ENCODE measurements at places on chromosomes 5 and 9.
A peak's percentile ranks its signal among the peaks of the same experiment; 100 is the strongest.

- no peak for DNase-seq
These were observed 15.2 kb upstream of the TAL2 start for GRCh38 chr9:105646879-105647594.

DNA sequence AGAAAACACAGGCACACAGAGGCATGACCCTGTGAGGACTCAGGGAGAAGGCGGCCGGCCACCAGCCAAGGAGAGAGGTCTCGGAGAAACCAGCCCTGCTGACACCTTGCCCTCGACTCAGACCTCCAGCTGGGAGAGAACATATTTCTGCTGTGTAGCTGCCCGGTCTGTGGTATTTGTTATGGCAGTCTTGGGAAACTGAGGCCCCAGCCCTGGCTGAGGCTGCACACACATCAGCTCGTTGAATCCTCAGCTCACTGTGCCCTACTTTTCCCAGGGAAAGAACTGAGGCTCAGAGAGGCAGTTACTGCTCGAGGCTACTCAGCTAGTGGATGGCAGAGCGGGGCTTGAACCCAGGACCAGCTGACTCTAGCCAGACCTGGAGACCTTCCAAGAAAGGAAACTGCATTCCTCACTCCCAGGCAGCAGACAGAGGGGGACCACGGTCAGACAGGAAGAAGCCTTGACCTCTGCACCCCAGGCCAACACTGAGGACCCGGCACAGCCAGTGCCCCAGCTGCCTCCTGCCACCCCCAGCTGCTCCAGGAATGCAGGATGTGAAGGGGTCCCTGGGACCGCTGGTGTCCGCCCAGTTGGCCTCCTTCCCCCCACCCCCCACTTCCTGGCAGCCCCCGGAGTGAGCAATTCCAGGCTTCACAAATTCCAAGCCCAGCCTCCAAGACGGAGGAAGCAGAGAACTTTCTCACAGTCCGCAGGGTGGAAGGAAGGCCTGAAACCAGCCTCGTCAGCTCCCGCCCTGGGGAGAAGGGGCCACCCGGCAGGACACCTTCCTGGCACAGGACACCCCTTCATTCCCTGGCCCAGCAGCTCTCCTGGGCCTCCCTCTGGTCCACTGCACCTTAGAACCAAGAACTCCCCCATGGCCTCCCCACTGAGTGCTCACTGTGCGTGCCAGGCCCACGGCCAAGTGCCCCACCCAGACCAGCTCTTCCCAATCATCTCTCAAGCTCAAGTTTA, 69.9 kb downstream of the LRSAM1 start:
- DNase-seq, result no peak

- no peak for DNase-seq
These were observed 23.9 kb upstream of the AFAP1L1 start for GRCh38 chr5:149247726-149248125.

- DNase-seq, result no peak
These were observed 180.8 kb upstream of the NUDT12 start for GRCh38 chr5:103743421-103743820.

DNA sequence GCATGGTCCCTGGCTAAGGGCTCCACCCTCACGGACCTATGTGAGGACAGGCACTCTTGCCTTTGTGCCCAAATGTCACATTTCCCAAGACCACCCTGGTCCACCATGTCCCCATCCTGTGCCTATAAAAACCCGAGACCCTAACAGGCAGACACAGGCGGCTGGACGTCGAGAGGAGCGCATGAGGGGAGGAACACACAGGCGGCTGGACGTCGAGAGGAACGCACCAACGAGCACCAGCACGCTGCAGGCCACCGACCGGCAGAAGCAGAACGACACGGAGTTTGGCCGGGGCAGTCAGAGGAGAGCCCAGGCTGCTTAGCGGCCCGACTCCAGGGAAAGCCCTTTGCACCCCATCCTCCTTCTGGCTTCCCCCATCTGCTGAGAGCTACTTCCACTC, 119.9 kb downstream of the ADAMTS2 start:
- DNase-seq, result no peak

- DNase-seq, result no peak
These were observed 54.3 kb downstream of the ASS1 start for GRCh38 chr9:130498918-130499698.

DNA sequence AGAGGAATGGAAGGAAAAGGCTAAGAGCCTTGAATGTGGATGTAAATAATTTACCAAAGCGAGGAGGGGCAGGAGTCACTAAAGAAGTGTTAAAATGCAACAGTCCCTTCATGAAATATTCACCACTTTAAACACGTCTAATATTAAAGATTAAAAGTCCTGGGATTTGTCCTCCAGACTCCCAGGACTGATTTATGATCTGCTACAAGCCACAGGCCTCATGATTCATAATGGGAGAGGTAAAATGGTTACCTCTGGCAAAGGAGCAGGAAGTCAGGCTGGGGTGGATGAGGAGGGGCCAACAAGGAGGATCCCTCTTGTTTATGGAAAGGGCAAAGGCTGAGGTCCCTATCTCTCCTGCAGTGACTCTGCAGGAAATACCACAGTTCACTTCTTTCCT, 292.4 kb downstream of the TRIM32 start:
- DNase-seq, result no peak

DNA sequence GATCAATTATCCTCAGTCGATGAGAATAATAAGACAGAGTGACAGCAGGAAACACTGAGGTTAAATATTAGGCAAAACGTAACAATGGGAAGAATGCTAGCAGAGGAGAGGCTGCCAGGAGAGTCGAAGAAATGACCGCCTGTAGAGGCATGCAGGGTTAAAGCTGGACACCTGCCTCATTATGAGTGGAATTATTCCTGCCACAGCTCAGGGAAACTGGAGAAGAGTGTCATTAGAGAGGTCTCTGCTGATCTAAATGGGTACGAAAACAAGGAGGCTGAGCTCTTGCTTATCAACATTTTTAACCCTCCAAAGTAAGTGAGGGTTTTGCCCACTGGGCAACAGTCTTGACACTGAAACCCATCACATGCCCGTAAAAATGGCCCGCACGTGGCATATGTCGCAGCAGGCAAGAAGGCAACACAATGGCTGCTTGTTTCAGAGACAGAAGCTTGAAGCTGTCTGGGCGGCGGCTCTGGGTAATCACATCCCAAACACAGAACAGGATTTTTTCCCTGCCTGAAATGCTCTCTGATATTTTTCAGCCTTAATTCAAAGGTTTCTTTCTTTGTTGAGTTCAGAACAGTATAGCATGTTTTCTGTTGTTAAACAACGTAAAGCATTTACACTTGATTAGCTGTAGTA, 118.7 kb downstream of the MED27 start:
- no peak for DNase-seq

DNA sequence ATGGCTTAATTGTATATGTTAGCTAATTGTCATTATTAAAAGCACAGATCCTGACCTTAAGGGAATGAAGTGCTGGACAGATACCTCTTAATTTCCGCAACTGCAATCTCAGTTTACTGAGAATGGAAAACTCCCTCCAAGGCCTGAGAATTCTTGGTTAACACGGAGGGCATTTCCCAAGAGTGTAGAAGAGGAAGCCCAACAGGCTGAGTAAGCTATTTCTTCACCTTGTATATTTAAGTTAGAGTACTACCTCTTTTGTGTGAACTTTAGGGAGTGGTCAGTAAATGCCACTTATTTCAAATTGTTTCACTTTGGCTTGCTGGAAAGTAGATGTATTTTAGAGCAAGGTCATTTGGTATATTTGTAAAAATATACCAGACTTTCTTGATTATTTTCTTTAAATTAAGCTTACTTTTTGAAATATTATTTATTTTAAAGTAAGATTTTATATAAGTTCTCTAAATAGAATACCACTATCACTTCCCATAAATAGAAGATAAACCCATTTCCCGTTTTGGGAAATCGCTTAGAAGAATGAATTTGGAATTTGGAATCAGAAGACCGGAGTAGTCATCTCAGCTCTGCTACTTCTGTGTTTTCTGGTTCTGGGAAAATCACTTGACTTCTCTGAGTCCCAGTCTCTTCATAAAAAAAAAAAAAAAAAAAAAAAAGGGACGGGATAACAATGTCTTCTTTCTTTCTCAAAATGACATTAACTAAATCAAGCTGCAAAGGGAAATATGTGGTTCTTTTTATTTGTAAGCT, 26.0 kb upstream of the C9orf72 start:
- no peak for DNase-seq

- no peak for DNase-seq
These were observed 20.5 kb downstream of the RANBP17 start for GRCh38 chr5:170882345-170882744.

DNA sequence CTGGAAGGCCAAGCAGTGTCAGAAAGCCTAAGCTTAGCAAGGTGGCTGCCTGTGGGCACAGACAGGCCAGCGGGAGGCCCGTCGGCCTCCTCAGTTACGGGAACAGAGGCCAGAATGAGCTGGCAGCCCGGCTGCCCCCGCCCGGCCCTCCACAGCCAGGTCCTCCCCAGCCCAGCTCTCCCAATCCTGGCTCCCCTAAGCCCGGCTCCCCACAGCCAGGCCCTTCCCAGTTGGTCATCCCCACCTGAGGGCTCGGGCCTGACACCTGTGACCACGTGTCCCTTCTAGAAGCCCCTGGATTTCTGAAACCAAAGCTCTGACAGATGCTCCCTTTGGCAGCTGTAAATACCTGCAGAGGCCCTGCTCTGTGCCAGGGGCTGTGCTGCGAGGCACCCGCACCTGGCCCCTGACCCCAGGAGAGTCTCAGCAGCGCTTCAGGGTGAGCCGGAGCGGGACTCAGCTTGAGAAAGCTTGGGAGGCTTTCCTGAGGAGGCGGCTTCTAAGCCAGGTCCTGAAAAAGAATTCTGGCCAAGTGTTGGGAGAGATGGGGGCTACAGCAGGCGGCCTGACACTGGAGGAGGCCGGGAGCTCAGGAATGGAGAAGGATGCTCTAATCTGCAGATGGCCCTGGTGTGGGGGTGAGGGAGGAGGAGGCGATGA, 80.4 kb upstream of the OLFM1 start:
- no peak for DNase-seq

DNA sequence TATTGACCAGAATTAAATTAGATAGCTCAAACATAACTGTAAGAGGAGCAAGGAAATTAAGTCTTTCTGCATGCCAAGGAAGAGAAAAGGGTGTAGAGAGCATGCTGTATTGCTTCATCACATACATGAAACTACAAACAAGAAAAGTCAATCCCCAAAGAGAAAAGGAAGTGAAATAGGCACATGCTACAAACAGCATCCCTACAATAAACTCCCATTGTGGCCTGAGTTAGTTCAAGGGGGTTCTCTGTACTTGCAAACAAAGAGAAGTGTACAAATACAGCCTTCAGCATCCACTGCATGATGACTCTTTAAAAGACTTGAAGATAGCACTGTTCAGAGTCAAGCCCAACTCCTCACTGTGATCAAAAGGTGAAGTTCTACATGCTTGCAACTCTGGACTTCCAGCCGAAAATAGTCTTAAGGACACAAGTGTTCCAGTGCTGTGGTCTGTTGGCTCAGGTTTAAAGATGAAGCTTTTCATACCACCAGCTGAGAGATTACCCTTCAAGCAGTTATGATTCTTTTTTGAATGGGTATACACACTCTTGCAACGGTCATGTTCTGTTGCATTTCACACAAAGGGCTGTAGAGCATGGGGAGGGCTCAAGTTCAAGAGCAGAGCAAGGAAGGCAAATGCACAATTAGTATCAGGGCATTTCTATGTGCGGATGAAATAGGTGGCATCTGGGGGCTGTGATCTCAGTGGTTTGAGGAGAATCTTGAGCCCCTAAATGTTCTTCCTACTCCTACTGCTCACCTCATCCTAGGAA, 534.5 kb downstream of the EBF1 start:
- no peak for DNase-seq

- DNase-seq, result no peak
These were observed 19.7 kb downstream of the RIOK2 start for GRCh38 chr5:97163360-97163764.

DNA sequence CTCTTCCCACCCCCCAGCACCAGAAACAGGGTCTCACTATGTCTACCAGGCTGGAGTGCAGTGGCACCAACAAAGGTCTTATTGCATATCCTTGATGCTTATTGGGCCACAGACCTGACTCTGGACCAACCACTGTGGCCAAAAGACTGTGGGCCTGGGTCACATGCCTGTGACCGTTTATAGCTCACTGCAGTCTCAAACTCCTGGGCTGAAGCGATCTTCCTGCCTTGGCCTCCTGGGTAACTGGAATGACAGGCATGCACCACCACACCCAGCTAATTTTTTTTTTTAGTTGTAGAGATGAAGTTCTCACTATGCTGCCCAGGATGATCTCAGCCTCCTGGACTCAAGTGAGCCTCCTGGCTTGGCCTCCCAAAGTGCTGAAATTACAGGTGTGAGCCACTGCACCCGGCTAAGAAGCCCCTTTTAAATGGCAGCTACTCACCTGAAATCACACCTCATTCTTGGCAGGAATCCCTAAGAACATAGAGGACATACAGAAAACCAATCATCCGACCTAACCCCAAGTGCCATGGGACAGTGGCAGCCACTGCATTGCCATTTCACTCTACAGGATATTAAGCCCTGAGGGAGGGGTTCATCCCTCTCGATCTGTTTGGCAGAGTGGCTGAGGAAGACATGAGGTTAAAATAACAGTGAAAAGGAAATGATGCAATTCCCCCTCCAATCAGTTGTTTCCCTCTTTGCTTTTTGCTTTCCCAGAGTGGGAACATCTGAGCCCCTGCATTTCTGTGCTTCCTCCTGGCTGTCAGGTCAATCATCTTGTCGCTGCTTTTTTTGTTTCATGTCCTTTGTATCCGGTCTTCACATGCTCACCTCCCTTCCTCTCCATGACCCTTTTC, 74.6 kb downstream of the LRRC70 start:
- no peak for DNase-seq

- no peak for DNase-seq
These were observed 598.2 kb downstream of the PRELID2 start for GRCh38 chr5:145236983-145237382.

DNA sequence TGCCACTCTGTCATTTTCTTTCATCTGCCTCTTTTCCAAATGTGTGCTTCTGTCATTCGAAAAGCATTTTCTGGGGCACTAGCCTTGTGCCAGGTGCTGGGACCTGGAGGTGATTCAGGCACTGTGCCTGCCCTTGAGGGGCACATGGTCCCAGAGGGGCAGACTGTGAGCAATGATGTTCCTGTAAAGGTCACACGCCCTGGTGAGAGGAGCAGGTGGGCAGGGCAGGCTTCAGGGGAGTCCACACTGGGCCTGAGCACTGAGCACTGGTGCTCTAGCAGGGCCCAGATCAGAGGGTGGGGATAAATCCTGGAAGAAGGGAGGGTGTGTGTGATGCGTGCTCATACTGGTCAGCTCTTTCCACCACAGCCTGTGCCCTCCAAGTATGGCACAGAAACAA, 77.8 kb downstream of the COL15A1 start:
- no peak for DNase-seq

GRCh38 chr9:116380496-116380995, 227.0 kb downstream of the PAPPA start:
- DNase-seq, result no peak

GRCh38 chr5:96683392-96683791, 21.2 kb downstream of the CAST start:
- DNase-seq, result no peak

DNA sequence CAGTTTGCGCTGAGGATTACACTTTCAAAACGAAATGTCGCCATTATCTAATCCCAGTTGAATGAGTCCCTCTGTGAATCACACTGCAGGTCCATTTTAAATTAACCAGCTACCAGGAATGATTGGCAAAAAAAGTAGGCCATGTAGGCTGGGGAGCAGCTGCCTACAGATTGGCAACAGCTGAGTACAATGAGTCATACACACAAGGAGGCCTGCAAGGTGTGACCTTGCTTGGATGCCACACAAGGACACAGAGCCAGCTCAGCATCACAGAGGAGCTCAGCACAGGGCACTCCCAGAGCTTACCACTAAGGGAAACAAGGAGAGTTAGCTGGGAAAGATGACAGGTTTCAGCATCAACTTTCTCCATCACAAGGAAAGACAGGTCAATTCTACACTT, 12.9 kb downstream of the HAVCR1 start:
- DNase-seq, result peak; percentile 7

- no peak for DNase-seq
These were observed 169.5 kb downstream of the RGS3 start for GRCh38 chr9:113632776-113633590.

All from DMS 273 treated with DMSO at 0.1 percent for 48 hours (cell line).